NCI-H2107 (cell line): ENCODE measurements at places on chromosomes 11 and 22.

- no peak for DNase-seq
These were observed 566 bp downstream of the DDB1 start for GRCh38 chr11:61332281-61332796.

DNA sequence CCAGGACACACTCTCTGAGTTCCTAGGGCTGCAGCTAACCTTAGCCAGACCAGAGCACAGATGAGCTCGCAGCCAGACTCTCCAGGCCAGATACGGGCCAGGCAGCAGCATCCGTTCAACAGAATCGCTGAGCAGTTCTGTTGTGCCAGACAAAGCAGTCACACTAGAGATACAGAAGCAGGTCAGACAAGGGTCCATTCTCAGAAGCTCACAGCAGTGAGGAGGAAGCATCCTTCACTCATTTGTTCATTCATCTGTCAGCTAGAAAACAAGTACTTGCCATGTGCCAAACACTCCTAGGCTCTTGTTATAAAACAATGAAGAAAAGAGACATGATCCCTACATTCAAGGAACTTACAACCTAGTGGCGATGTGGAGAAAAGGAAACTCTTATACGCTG, 2.6 kb downstream of the LMO2 start:
- no peak for DNase-seq

GRCh38 chr11:103902994-103903393, 133.4 kb upstream of the DDI1 start:
- DNase-seq, result no peak

DNA sequence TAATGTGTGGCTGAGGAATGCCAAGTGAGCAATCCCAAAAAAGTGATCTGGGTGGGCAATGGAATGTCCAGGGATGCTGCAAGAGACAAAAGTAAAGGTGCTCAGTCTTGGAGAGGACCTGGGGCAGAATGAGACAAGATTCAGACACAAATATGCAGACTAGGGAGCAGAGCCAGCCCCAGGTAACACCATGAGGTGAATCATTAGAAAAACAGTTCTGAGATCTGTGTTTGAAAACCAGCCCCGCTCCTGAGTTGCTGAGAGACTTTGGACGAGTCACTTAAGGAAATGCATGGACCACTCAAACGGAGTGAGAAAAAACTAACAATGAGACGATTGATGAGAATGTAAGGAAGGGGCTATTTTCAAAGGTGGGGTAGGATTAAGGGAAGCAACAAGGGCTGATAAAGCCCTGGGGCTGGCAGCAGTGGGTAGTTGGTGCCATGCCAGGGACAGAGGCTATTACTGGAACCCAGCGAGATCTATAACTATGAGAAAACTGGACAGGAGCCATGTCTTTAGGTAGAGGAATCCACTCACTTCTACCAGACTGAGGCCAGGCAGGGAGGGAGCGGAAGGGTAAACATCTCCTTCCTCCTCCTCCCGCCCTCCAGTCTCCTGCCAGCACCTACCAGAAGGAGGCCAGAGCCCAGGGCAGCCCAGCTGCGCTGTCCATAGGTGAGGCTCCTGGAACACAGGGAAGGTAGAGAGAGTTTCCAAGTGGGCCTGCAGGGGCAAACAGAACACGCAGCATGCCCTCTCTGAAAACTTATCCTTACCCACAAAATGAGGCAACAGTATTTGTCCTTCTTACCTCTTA, 130.4 kb upstream of the TEAD1 start:
- DNase-seq, result no peak

DNA sequence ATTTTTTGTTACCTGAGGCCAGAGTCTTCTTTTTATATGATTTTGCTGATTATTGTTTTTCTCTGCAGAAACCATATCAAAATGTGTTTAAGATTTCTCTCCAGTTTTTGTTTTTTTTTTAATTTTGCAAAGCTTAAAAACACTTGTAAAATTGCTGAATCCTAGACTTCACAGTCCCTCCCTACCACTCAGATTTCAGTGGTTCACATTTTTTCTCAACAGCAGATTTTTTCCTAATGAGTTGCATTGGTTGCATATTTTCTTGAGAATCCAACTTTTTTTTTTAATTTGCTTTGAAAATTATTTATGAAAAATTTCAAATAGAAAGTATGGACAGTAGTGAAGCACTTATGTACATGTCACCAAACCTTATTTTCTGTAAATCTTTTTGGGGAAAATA, 5.8 kb downstream of the ARL14EP start:
- DNase-seq, result no peak

GRCh38 chr11:5581014-5581413, 337 bp downstream of the OR52B6 start:
- DNase-seq, result no peak

GRCh38 chr11:74179234-74180052, 8.4 kb downstream of the PPME1 start:
- DNase-seq, result no peak

GRCh38 chr11:16149476-16149875, 206.9 kb downstream of the SOX6 start:
- DNase-seq, result no peak

GRCh38 chr11:85582111-85582510, 45.0 kb downstream of the DLG2 start:
- no peak for DNase-seq

- DNase-seq, result no peak
These were observed 9.4 kb upstream of the CHADL start for GRCh38 chr22:41250127-41250526.

- no peak for DNase-seq
These were observed 313.5 kb downstream of the MIAT start for GRCh38 chr22:26970809-26971394.

- DNase-seq, result no peak
These were observed at the start of gene CCDC88B for GRCh38 chr11:64339754-64340408. Gene CCDC88B, plus strand, starts transcription at chr11:64340204. Its CDS starts 63 bp downstream, at chr11:64340267.

DNA sequence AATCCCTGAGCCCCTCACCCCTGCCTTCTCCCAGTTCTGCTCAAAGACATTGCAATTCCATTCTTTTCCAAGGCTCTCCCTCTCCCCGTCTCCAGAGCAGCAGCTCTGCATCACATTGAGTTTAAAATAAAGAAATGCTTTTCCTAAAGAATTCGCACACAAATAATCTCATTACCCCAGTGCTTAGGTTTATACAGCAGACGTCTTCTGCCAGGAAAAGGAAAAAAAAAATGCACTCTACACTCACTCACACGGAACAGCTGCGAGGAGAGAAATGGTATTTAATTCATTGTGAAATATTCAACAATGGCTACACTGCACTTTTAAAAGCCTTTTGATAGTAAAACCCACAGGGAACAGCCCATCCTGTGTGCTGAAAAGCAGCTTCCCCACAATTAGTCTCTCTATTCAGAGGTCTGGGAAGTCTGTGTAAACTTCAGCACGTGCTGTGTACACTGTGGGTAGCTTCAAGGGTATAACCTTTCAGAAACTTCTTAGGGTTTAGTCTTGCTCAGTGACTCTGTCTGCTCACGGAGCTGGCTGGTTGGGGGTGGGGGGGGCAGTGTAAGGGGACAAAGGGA, 42.8 kb downstream of the ETS1 start:
- DNase-seq, result peak; percentile 19

GRCh38 chr11:131345406-131345805, 25.0 kb upstream of the NTM start:
- no peak for DNase-seq
